BE2C (cell line): ENCODE measurements at places on chromosomes 4 and X.
A peak's percentile ranks its signal among the peaks of the same experiment; 100 is the strongest.

GRCh38 chr4:15605537-15605936 lies 49.6 kb downstream of the FBXL5 start:
- no peak for DNase-seq

GRCh38 chrX:130669233-130669632 lies 233.8 kb downstream of the ENOX2 start:
- DNase-seq: no peak

GRCh38 chrX:56764153-56764974 lies 35.3 kb downstream of the NBDY start:
- peak; percentile 54 for DNase-seq

DNA sequence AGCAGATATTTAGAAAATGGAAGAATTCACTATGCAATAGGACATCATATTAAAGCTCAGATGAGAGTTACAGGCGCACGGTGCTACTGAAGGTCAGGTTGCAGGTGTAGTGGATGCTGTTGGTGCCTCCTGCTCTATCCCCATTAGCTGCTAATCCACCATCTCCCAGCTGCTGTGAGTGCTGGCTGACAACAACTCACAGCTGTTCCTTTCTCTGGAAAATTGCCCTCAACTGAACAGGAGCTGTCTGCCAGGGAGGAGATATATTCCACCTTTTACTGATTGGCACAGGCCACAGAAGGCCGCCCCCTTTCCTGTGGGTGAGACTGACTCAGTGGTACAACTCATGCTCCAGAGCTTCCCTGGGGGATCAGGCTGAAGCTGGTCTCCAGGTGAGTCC lies 48.7 kb downstream of the UCHL1 start:
- no peak for DNase-seq

GRCh38 chrX:136658151-136658550 lies 10.2 kb downstream of the CD40LG start:
- DNase-seq: no peak

DNA sequence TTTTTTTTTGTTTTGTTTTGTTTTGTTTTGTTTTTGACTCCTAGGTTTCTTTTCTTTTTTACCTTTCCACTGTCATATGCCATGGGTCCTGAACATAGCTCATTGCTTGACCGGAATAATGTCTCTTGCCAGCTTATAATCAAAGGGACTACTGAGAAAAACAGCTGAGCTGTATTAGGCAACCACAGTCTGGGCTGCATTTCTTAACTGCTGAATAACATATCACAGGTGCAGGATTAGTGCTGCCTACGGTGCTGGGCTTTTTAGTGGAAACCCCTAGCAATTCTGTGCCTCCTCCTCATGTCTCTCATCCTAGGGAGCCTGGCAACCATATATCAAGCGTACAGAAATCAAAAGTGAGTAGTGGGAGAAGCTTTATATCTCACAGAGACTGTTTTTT lies 333.5 kb downstream of the BMPR1B start:
- DNase-seq: no peak

GRCh38 chr4:137446071-137446470 lies 86.2 kb downstream of the PCDH18 start:
- DNase-seq: no peak

DNA sequence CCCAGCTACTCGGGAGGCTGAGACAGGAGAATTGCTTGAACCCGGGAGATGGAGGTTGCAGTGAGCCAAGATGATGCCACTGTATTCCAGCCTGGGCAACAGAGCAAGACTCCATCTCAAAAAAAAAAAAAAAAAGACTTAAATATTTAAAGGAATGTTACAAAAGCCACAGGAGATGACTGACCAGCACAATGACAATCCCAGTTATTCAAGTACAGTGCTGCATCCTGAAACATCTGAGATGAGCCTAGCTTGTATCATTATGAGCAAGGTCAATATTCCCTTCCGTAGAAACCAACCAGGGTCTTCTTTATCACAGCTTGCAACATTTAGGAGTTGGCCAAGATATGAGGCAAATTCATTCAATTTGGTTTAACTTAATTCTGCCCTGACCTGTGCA lies 38.6 kb downstream of the LNX1 start:
- no peak for DNase-seq

DNA sequence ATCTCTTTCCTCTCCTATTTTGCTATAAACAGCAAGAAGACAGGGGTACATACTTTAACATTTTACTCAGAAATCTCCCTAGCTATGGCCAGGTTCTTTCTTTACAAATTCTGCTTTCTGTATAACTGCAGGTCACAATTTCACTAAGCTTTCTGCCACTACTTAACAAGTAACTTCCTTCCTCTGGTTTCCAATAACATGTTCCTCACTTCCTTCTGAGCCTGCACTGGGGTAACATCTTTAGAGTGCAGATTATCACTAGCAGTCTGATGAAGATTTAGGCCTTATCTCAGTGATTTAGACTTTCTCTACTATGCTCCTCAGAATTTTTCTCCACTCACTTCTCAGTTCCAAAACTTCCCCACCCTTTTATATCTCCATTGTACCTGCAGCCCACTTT lies 1930.5 kb upstream of the AGA start:
- DNase-seq: no peak

GRCh38 chrX:132776486-132777210 lies 181.8 kb downstream of the HS6ST2 start:
- DNase-seq: no peak

GRCh38 chr4:13087041-13087440 lies 397.1 kb downstream of the RAB28 start:
- DNase-seq: no peak

DNA sequence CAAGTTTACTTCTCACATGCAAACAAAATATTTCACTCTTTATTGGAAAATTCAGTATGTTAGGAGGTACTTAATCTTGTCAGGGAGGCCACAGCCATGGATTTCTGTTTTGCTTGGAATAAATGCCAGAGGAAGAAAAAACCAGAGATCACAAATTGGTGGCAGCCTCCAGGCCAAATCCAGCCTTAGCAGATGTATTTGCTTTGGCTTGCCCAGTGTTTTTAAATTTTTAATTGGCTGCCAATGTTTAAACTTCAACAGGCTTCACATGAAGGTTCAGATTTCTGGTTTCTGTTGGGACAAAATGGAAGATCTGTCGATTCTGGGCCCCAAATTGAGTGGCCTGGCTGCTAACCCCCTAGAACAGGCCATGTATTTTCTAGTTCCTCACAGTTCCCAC lies 19.2 kb downstream of the YY2 start:
- DNase-seq: no peak

- peak; percentile 4 for DNase-seq
Measured at GRCh38 chrX:45300638-45301037, 100.0 kb upstream of the DIPK2B start.

DNA sequence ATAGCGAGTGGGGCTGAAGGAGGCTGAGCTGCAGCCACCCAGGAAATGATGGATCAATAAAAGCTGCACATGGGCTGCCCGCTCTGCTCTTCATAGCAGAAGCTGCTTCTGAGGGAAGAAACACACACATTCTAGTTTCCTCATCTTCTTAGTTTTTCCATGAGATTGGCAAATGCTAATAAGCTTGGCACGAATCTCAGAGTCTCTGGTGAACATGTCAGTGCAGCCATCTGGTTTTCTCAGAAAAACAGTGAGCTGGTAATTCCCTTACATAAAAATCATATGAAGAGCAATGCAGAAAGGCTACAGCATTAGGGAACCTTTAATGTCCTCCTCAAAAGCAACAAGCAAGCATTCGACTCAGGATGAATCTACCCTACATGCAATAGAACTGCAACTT lies 69.9 kb downstream of the GATB start:
- DNase-seq: no peak

GRCh38 chr4:1219566-1219950 lies 29.4 kb downstream of the CTBP1 start:
- no peak for DNase-seq

- DNase-seq: no peak
Measured at GRCh38 chrX:124260845-124261244, 71.6 kb upstream of the TEX13D start.

DNA sequence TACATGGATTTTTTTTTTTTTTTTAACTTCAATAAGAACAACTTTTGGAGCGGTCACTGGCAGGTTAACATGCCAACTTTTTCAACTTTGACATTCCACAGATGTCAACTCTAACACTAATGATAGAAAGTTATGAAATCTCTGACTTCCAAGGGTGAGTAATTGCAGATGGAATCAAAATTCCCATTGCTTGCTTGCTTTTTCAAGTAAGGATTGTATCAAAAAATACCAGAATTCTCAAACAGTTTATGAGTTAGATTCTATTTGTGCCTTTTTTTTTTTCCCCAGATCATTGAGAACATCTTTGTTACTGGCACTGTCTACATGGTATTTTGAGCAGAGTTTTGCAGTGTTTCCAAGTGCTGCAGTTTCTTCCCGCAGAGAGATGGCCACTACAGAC lies 50.3 kb upstream of the OTUD4 start:
- DNase-seq: no peak

DNA sequence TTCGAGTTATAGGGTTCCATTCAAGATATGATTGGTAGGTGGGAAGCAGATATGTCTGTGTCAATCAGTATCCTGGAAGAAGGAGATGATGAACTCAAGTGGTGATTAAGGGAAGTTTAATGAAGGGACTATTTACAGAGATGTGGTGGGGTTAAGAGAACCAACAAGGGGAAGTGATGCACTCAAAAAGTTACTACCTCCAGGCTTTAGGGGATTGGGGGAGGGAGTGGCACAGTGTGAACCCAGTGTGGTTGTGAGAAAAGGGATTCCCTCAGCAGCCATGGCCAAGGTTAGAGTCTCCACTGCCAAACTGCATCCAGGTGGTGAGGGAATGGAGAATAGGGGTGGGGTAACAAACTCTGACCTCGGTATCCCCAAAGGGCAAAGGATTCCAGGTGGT lies 27.9 kb downstream of the PKD2 start:
- no peak for DNase-seq

DNA sequence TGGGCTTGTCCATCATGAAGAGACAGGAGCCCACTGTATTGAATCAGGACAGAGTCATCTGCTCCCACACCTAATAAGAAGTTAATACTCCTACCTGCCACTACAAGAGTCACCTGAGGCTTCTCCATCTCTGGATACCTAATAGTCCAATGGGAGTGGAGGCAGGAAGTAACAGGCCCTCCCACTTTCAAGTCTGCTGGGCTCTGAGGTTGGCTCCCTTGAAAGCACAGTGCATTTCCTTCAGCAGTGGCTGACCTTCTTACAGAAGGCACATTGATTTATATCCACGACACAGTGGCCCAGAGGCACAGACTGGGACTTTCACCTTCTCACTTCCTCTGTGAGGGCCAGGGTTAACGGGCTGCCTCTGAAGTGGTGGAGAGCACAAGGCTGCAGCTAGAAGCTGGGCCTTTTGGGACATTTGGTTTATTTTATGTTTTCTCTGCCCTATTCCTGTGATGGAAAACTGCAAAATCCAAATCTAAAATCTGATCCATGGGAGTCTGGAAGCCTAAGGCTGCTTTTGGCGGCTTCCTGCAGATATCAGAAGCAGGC lies 38.1 kb downstream of the FRG2 start:
- no peak for DNase-seq

DNA sequence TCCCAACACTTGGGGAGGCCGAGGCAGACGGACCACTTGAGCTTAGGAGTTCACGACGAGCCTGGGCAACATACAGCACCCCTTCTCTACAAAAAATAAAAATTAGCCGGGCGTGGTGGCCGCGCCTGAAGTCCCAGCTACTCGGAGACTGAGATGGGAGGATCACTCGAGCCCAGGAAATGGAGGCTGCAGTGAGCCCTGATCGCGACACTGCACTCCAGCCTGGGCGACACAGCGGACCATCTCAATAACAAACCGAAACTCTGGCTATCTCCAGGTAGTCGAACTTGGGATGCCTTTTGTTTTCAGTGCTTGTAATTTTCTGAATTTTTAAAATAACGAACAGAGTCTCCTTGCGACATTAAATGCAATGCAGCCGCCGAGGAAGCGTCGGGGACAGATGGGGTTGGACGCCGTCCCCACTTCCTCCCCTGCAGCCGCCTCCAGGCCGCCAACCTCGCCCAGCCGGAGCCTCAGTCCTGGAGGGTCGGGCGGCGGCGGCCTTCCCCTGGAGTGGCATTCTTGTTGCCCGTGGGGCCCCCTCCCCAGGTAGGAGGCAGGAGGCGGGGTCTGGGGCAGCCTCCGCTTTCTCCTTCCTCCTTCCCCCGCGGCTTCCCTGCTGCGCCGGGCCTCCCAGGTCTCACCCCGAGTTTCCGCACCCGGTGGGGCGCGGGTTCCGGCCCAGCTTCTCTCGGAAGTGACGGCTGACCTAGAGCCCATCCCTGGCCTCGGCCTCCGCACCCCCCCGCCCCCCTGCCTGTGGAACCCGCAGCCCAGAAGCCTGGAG lies 14.6 kb downstream of the HMX1 start:
- no peak for DNase-seq

GRCh38 chr4:16760617-16761363 lies 137.7 kb downstream of the LDB2 start:
- no peak for DNase-seq

- peak; percentile 25 for DNase-seq
Measured at GRCh38 chr4:138182838-138183426, 59.2 kb downstream of the SLC7A11 start.

- no peak for DNase-seq
Measured at GRCh38 chr4:168167714-168168284, 75.5 kb downstream of the ANXA10 start.

GRCh38 chr4:119763386-119763785 lies 134.8 kb upstream of the PDE5A start:
- no peak for DNase-seq
